OCI-M1 (cell line): ENCODE measurements at places on chromosomes 5 and 9.

- no peak for DNase-seq
These were observed 586.9 kb downstream of the RAB3C start for GRCh38 chr5:59169768-59170150.

DNA sequence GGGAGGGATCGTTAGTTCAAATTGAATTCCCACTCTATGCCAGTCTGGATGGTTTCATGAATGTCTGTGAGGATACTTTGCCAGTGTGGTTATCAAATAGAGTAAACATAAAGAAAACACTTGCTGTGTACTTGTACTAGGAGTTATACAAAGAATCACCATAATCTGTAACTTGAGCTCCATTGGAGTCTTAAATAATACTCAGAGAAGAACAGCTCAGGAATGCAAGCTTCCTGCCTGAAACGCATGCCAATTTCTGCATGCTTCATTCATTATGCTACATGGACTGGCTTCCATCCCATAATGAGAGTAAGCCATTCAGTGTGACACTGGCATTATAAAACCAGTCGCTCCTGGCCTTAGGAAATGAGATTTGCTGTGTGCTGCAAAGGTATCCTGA lies 351.4 kb downstream of the SEMA5A start:
- no peak for DNase-seq

DNA sequence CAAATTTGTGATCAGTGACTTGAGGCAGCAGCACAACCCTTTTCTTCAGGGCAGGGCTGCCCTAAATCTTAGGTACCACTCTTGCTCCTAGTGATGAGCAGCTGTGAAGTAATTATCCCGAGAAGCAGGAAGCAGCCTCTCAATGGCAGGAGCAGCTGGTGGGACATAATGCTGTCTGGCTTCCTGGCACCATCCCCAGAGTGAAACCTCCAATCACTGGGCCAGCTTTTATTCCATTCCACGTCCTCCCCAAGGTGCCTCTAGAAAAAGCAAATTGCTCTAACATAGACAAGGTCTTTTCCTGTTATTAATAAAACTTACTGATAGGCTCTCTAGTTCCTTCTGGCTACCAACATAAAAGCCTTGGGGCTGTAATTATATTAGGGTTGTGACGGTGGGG lies 154.0 kb downstream of the FRMD3 start:
- DNase-seq: no peak

- DNase-seq: peak; percentile 23
These were observed 9.6 kb downstream of the SEC61B start for GRCh38 chr9:99231711-99232110.

- DNase-seq: peak; percentile 79
These were observed 64.0 kb downstream of the CARTPT start for GRCh38 chr5:71782771-71783770.

DNA sequence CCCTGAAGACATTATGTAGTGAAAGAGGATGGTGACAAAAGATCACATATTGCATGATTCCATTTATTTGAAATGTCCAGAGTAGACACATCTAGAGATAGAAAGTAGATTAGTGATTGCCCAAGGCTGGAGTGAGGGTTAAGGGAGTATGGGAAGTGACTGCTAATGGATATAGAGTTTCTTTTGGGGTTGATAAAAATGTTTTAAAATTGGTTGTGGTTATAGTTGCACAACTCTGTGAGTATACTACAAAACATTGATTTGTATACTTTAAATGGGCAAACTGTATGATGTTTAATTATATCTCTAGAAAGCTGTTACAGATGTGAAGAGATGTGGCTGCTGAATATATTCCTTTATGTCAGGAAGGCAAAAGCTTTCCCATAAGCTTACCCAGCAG lies 202.8 kb downstream of the CCDC171 start:
- DNase-seq: no peak

DNA sequence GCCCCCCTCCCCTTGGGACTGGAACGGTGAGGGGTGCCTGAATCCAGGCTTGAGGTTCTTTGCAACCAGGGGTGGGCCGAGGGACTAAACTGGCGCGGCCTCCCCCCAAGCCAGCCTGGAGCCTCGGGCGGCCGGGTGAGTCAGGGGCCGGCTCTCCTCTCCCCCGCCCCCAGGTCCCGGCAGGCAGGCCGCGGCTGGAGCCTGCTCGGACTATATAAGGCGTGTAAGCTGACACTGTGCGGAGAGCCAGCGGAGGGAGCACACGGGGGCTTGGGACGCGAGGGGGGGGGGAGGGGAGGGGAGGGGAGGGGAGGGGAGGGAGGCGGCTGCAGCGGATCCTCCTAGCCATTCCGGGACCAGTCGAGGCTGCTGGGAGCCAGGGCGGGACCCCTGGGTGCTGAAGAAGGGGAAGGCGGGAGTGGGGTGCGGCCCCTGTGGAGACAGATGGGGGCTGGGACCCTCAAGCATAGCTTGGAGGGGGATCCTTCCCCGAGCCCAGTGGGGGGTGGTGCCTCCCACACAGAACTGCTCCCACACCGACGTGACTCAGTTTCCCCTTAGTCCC lies 595 bp downstream of the PDLIM7 start:
- peak; percentile 90 for DNase-seq

- no peak for DNase-seq
These were observed 42.5 kb downstream of the SLIT3 start for GRCh38 chr5:169258372-169259000.

GRCh38 chr9:115913696-115914095 lies 239.9 kb upstream of the PAPPA start:
- no peak for DNase-seq

DNA sequence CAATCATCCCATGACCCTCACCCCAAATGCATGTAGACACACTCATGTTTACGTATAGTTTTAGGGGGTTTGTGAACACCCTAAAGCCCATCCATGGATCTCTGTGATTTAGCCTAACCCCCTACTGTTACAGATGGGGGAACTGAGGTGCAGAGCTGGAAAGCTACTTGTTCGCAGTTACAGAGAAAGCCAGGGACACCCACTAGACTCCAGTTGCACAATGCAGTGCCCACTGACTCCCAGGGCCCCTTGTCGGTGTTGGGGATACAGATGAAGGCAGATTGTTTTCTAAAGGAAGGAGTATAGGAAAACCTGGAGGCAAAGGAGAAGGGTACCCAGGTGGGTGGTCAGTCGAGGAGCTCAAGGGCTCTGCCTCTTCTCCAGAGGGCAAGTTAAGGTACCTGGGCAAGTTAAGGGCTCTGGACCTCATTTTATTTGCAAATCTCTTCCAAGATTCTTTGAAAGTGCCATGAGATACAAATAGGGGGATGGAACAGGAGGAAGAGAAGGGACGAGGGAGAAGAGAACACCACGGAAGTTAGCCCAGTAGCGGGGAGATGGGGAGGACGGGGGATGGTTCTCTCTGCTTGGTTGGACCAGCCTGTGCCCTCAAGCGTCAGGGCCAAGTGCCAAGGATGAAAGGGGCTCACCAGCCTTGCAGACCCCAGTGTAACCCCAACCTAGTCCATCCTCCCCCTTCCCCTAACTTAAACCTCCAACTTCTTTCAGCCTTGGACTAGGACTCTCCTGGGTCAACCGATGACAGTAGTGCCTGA lies 958 bp downstream of the MYOZ3 start:
- DNase-seq: no peak

DNA sequence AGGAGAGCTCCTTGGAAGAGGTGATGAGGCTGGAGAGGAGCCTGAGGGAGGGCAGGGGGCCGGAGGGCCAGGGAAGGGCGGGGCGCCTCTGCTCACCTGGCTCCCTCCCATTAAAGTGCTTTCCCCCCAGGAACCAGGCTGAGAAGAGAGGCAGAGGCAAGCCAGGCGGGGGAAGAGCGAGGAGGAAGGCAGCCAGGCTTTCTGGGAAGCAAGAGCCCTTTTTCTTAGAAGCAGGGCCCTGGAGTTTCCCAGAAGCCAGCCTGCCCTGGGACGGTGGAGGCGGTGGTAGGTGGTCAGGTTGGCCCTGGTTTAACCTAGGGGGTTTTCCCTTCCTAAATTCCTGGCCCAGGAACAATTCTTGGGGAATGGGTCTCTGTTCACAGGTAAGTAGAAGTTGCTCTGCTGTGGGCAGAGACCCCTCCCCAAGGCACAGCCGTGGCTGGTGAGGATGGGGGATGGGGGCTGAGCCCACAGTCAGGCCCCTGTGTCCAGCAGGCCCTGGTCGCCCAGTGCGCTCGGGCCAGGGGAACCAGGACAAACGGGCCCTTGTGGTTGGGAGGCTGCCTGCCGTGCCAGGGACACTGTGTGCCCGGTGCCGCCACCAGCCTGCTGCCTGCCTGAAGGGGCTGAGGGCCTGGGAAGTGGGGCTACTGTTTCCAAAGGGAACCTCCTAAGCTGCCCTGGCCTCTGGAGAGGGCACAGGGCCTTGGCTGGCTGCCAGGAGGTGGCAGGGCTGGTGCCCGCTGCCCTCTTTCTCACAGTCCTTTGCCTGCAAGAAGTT lies 16.6 kb upstream of the RALGDS start:
- peak; percentile 83 for DNase-seq

GRCh38 chr5:56340196-56340980 lies 107.3 kb upstream of the ANKRD55 start:
- no peak for DNase-seq

DNA sequence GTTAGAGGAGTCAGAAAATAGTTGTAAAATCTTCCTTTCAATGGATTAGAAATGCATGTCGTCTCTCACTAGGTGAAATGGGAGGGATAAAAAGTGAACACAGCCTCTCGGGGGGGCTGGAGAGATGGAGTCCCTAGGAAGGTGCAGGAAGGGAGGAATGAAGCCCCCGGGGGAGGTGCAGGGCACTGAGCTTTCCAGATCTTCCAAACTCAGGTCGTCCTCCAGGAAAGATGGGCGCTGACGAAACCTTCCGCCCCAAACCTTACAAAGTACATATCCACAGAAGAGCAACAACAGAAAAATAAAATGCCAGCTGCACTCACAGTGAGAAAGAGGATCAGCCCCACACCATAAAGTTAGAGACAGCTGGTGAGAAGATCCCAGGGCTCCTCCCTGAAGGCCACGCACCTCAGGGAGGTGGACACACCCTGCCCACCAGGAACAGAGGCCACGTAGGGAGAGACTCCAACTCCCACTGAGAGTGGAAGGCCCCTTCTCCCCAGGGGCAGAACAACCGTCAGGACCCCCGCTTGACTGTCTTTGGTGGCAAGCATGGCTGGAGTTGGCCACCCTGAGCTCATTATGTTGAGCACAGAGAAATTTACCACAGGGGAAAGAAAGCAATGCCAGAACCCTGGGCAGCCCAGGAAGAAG lies 174.3 kb downstream of the AUH start:
- no peak for DNase-seq

DNA sequence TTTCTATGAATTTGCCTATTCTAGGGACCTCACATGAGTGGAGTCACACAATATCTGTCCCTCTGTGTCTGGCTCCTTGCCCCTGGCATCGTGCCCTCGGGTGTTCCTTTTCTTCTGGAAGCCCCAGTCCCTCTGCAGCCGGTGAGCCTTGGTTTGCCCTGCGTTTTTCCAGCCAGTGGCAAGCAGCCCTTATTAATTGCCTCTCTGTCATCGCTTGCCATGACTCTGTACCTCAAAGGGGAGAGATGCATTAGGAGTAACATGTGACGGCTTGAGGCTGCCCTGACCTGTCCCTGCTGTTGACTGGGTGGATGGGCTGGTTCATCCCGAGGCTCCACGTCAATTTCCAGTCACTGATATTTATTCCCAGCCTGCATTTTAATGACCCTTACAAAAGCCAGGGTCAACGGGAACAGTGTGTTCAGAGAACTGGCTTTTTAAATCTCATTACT lies 87.3 kb downstream of the CFAP90 start:
- no peak for DNase-seq

DNA sequence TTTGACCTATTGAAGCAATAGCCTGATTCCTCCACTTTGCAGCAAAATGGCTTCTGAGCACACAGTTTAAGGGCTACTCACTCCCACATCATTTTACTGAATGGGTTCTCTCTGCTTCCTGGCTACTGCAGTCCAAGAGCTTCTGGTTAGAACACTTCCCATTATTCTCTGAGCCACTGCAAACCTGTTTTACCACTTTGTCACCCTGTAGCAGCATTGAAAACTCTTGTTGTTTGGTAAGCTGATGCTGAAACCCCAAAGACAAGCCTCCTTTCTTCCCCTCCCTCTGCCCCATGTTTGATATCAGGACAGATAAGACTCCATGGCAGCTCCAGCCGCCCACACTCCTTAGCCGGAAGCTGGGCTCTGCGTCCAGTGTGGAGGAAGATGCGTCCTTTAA lies 84.4 kb upstream of the RARS1 start:
- no peak for DNase-seq

- peak; percentile 8 for DNase-seq
These were observed 96.7 kb upstream of the GRHPR start for GRCh38 chr9:37325778-37326177.

GRCh38 chr5:50827516-50828247 lies 161.2 kb downstream of the PARP8 start:
- DNase-seq: no peak

DNA sequence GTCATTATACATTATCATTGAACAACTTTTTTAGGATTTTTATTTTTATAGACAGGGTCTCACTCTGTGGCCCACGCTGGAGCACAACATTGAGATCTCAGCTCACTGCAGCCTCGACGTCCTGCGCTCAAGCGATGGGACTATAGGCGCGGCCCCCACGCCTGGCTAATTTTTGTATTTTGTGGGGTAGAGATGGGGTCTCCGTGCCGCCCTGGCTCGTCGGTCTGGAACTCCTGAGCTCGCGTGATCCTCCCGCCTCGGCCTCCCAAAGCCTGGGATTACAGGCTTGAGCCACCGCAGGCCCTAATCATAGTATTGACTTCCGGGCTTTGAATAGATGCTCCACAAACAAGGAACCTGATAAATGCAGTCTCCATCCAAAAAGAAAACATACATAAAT lies 1.4 kb upstream of the EDF1 start:
- no peak for DNase-seq

DNA sequence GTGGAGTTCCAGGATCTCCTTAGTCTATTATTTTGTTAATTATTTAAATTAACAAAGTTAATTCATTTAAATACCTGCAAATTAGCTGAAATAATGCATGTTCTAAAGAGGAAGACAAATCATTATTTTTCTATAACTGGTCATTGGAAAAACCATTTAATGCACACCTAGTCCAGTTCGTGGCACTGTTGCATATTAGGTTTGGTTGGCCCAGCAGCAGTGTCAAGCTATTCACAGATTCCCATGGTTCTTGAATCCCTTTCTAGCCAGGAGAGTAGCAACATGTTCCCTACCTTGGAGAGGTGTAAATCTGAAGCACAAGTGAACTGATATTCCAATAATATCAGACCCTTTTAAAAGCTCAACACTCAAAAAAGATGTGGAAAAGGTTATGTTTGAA lies 155.2 kb downstream of the TMEM161B start:
- DNase-seq: peak; percentile 7

DNA sequence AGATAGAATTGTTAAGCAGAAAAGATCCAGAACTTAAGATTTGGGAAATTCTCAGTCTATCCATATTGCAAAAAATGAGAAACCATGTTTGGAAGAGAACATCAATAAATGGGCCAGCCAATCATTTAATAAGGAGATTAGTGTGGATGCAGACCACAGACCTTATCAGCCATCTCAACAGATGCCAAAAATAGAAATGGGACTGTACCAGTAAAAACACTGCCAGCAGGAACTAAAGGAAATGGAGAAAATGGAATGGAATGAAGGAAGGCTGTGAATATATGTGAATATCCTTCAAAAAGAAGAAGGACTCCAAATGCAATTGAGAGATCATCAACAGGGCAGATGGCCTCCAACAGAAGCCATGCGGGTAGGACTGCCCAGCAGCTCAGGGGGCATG lies 52.7 kb upstream of the ZNF618 start:
- DNase-seq: no peak

- no peak for DNase-seq
These were observed 22.9 kb upstream of the ABCA1 start for GRCh38 chr9:104950838-104951237.
